ENCODE measurements at places on chromosomes 3 and 15.

DNA sequence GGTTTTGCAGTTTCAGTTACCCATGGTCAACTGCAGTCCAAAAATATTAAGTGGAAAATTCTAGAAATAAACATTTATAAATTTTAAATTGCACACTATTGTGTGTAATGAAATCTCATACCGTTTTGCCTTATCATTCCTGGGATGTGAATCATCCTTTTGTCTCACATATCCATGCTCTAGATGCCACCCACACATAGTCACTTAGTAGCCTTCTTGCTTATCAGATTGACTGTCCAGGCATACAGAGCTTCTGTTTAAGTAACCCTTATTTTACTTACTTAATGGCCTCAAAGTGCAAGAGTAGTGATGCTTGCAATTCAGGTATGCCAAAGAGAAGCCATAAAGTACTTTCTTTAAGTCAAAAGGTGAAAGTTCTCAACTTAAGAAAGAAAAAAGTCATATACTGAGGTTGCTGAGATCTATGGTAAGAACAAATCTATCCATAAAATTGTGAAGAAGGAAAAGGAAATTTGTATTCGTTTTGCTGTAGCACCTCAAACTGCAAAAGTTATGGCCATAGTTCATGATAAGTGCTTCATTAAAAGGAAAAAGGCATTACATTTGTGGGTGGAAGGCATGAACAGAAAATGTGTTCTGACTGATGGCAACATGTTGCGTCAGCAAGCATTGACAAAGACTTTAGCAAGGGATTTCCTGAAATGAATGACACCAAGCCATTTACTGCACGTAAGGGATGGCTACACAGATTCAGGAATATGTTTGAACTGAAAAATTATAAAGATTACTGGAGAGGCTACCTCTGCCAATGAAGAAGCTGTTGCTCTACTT lies 43.8 kb downstream of the SPATA16 start:
- no peak for DNase-seq

GRCh38 chr15:78195735-78196201 lies 38.6 kb downstream of the ACSBG1 start:
- DNase-seq, result peak; percentile 78

DNA sequence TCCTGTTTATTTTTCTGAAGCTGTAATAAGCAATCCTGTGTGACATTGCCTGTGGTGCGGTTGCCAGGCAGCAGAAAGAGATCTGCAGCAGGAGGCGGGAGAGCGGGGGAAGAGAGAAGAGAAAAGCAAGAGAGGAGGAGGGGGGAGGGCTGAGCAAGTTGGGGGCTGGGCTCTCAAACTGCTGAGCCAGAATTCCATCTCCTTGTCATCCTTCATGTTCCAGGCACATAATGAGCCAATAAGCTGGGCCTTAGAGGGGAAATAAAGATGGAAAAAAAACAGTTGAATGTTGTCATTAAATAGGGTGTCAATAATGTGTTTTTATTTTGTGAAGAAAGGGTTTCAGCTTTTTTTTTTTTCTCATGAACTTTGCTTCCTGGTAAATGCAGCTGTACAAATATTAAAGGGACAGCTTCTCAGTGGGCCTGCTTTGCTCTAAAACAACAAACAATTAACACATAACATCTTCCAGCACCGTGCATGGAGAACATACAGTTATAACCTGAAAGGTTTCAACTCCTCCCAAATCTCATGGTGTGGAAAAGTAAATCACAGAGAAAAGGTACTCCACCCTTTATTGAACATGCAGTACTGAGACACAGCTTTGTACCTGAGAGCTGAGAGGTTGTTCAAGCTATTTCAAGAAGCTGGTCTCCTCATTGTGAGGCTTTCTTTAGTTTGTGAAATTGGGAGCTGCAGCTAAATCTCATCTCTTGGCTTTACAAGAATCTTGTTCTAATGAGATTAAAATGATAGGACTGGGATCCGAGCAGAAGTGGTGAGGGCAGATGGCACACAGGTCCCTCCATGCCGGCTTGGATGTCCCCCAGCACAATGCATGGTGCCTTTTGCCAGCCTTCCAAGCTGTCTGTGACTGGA lies 451.1 kb upstream of the KCNMB2 start:
- DNase-seq, result peak; percentile 61

DNA sequence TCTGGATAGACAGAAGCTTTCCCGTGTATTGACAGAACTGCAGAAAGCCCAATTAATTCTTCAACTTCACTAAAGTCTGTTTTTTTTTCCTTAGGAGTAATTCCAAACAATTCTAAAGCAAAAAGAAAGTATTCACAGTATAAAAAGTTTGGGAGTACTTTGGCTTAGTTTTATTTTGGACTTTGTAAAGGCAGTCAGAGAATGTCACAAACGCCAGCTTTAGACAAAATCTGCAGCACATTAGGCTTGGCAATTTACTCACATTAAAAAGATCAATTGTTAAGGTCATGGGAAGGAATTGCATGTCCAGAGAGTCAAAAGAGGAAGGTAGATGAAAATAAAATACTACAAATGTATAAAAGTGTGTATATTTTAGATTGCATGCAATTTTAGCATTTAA lies 47.5 kb upstream of the GBE1 start:
- no peak for DNase-seq

DNA sequence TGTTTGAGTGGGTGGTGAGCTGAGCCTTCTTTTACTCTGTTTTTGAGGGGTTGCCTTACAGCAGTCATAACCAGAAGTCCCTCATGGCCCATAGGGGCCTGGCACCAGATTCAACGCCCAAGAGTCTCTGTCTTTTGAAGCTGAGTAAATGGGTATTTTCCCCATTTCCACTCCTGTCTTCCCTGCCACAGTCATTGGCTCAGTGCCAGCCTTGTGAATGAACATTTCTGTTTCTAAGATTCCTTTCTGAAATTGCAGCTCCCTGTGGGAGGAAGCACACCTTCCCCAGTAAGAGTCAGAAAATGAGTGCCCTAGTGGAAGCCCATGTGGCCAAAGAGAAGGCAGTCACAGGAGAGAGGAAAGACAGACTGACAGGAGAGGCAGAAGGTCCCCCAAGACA lies 43.7 kb upstream of the POLR2M start:
- DNase-seq, result peak; percentile 12

DNA sequence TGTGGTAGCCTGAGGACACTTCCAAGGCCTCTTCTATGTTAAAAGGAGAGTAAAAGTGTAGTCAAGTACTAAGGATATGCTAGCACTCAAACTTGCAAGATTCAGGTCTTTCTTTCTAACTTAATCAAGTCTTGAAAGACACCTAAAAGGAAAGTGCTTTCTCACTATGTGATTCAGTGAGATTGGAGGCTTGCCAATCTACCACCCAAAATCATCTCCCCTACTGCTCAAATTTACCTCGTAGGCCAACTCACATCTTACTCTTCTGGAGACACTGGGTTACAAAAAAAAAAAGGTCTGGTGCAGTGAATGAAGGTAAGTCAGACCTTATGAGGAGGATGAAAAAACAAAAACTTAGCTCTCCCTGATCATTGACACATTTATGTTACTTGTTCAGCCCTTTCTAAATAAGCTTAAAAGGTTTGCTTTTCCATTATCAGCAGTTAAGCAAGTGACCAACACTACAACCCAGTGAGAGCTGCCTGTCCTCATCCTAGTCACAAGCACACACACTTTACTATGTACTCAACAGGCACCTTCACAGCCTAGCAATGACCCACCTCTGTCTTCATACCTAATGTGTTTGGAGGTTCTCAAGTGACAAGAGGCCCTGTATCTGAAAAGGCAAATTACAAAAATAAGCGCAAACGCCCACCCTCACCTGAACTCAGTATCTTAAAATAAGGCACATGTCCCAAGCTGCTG lies 19.6 kb downstream of the SUMF1 start:
- no peak for DNase-seq

- no peak for DNase-seq
These were observed 220.2 kb upstream of the LRTM1 start for GRCh38 chr3:55147856-55148720.

GRCh38 chr15:59138243-59138642 lies 33.3 kb downstream of the CCNB2 start:
- peak; percentile 73 for DNase-seq

GRCh38 chr15:73624530-73624929 lies 8.7 kb downstream of the NPTN start:
- no peak for DNase-seq

- DNase-seq, result no peak
These were observed 218.8 kb upstream of the HES1 start for GRCh38 chr3:193917158-193917557.

DNA sequence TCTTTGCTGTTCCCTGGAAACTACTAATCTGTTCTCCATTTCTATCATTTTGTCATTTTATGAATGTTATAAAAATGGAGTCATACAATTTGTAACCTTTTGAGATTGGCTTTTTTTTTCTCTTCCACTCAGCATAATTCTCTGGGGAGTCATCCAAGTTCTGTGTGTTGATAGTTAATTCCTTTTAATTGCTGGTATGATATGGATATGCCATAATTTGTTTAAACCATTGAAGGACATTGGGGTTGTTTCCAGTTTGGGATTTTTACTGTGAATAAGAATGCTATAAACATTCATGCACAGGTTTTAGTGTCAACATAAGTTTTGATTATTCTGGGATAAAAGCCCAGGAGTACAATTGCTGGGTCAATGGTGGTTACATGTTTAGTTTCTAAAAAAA lies 279.4 kb downstream of the WNT5A start:
- DNase-seq, result no peak

DNA sequence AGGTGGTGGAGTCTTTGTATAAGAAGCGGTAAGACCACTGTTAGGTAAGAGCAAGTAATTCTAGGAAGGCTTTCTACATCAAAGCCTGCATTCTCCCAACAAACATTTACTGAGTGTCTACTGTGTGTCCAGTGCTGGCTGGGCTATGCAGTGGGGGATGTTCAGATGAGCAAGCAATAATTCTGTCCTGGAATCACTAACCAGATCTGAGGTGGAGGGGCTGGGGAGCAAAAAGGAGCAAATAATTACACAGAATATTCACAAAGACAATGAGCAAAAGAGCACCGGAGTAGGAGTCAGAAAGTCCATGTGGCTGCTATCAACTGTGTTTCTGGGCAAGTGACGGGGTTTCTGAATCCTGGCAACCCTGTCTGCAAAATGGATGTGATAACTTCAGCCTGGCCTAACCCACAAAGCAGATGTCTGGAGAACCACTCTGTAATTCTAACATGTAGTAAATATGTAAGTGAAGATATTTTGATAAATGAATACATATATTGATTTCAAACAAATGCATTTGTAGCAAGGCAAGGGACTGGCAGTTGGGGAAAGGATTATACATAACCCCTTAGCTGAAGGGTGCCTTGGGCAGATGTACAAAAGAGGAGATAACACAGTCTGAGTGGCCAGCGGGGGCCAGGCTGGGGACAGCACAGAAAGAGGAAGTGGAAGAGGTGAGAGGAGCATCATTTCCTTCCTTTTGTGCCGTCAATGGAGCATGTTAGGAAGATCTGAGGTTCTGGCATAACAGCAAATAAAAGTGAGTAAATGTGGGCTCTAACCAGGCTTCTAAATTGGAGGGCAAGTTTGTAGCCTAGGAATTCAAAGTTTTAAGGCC lies 28.8 kb downstream of the CYP8B1 start:
- DNase-seq, result no peak

DNA sequence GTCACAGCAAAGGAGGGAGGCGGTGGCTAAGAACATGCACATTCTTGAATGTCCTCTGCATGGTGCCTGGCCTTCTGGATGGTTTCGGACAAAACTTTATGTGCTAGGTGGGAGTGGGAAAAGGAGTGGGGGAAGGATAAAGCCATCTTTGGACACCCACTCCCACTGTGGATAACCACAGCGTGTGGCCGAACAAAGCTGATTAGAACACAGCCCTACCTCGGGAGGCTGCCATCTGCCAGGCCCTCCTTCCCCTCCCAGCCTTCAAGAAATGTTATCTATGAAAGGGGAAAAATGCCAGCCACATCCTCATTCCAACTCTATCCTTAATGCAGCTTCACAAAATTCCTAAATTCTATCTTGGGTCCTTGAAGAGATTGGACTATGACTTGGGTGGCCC lies 18.8 kb downstream of the AMOTL2 start:
- no peak for DNase-seq

GRCh38 chr15:74367296-74367854 lies at the start of gene CYP11A1:
Gene CYP11A1 (minus strand): TSS chr15:74367646. CDS start chr15:74367585, 61 bp downstream.
- no peak for DNase-seq

DNA sequence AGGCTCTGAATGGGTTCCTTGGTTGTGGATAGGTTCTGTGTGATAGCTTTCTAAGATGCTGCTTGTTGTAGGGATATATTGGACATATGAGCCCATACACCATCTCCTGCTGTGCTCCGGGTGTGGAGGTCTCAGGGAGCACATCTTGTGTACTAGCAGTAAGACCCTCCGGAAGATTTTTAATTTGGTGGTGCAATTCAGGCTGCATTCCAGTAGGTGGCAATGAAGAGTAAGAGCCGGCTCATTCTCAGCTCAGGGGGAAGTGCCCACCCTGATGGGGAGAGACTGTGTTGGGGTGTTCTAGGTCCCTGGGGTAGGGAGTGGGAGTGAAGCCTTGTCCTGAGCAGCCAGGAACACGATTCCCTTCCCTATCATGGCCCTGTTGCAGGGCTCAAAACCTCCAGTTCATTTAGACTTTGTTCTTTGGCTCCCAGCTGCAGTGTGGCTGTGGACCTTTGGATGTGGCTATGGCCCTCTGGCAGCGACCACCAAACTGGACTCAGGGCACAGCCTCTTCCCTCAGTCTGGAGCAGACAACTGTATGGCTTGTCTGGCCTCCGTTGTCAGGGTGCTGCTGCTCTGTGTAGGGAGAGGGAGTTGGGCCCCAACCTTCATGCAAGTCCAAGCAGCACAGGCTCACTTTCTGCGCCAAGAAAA lies 104.7 kb downstream of the UNC13C start:
- peak; percentile 47 for DNase-seq

- no peak for DNase-seq
These were observed 76.2 kb downstream of the CRYGS start for GRCh38 chr3:186467969-186468368.

GRCh38 chr3:114741066-114741465 lies 406.0 kb downstream of the ZBTB20 start:
- no peak for DNase-seq

DNA sequence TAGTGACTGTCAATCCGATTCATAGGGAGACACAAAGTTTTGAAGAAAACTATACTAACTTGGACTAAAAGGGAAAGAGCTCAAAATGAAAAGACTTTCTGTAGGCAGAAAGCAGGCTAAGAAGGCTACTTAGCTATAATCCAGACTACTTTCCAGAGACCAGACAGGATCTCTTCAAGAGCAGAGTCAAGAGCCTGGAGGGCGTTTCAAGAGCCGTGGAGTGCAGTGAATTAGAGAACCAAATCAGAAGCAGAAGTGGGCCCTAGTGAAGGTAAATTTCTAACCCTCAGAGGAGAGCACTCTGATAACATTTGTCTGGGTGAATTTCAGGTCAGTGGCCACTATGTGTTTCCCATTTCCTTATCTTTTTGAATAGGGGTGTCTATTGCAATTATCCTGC lies 76.4 kb downstream of the CGGBP1 start:
- no peak for DNase-seq

All from HT-29 (cell line).